ENCODE measurements at places on chromosomes 7 and 10. TPM values are rescaled to one million over a fixed set of nuclear protein-coding genes. Genes with fewer than 3 reads are reported as not detected.

Gene EIF5AL1
- total RNA-seq, result 0.73 TPM

DNA sequence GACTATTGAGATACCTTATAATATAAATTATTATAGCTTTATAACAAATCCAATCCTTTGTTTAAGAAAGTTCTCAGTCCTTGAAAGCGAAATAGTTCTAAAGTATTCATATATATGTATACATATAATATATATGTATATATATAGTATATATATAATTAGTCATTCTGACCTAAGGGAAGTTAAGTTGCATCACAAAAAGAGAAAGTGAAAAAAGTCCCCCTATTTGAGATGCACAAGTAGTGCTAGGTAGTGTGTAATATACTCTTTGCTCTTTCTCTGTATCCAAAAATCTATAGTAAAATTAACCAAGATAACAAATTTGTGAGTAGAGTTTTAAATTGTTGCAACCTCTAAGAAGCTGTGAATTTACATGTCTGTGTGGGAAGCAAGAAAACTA, 13.3 kb upstream of the IFIT1B start:
- no peak for DNase-seq
- H3K4me1 ChIP-seq, result peaks cover 19% of the 10 kb centered on the region
- no peak overlapping the region for H3K27ac ChIP-seq
- H3K36me3 ChIP-seq, result no peaks in the 10 kb centered on the region
- H3K4me3 ChIP-seq, result no peak overlapping the region
- H3K27me3 ChIP-seq, result no peaks in the 10 kb centered on the region

Gene DGKI
- total RNA-seq, result 0.11 TPM

Gene ANLN
- total RNA-seq, result not detected

DNA sequence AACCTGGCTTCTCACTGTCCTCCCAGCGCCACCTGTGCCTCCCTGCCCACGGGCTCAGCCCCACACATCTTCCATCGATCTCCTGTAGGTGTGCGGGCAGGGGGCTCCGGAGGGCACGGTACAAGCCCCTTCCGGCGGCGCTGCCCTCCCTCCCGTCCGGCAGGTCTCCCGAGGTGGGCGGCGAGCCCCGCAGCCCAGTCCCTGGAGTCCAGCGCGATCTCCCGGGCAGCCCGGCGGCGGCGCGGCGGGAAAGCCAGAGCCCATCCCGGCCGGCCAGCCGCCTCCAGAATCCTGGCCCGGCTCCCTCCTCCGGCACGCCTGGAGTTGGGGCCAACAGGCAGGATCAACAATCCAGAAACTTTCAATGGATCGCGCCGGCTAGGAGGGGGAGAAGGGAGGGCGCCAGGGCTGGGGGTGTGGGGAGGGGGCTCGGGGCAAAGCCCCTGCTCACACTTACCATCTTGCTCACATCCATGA, 100.1 kb downstream of the HIP1 start:
- H3K27ac ChIP-seq, result no peak overlapping the region
- peak overlapping the region; percentile 10 for H3K4me3 ChIP-seq
- no peaks in the 10 kb centered on the region for H3K36me3 ChIP-seq
- no peak for DNase-seq

DNA sequence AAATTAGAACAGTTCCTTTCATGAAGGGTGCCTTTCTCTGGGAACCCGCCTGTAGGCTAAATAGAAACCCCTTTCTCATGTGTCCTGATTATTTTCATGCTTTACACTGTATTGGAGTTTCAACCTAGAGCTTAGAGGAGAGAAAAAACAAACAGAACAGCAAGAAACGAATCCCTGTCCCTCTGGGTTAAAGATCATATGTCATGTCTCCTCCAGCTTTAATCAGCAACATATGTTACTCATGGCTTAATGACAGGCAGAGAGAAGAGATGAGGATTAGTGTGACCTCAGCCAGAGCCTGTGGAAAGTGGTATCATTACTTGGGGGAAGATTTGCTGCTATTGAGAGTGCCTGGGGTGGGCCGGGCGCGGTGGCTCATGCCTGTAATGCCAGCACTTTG, 32.1 kb downstream of the CRCP start:
- no peak overlapping the region for H3K27ac ChIP-seq
- H3K4me3 ChIP-seq, result no peak overlapping the region
- peaks cover 29% of the 10 kb centered on the region for H3K4me1 ChIP-seq
- H3K36me3 ChIP-seq, result peaks cover 51% of the 10 kb centered on the region
